Upper lobe of right lung (tissue), 1 donor: ENCODE measurements at places on chromosomes 2 and 18. TPM values are rescaled to one million over a fixed set of nuclear protein-coding genes. Genes with fewer than 3 reads are reported as not detected.

VWC2L gene
- not detected for total RNA-seq

GALM gene
- total RNA-seq = 14.7 TPM

TMEM178A gene
- total RNA-seq = 9.5 TPM

UPP2 gene
- not detected for total RNA-seq

PCARE gene
- 0.55 TPM for total RNA-seq

DNA sequence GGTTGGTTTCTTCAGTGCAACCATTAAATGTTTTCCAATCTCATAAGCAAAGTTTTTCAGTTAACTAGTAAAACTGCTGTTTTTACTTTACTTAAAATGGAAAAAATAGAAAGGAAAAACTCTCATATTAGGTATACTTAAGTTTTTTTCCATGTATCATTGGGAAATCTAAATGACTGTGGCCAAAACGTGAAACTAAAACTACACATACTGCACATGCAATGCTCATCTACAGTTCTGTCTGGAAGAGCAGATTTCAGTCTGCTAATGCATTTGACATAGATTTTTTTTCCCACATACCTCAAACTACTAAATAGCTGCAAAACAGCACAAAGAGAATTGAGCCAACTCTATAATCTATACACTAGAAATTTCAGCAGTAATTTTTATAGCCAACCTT lies 62.6 kb downstream of the COL5A2 start:
- no peak overlapping the region for H3K27ac ChIP-seq
- DNase-seq = no peak
- no peaks in the 10 kb centered on the region for H3K36me3 ChIP-seq
- no peaks in the 10 kb centered on the region for H3K4me1 ChIP-seq

DNA sequence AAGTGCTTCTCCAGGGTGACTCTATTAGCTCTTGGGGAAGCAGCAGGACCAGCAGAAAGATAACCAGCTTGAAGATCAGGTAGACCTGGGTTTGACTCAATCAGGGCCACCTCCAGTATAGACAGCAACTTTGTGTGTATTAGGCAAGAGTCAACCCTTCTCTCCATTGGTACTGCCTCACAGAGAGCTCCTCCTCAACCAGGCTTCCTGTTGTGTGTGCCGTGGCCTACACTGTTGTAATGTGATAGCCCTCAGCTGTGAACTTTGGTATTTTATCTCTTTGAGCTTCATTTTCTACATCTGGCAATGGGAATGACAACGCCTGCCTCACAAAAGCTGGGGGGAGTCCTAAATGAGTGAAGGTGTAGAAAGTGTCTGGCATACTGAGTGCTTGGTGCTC lies 17.0 kb upstream of the MAP3K20 start:
- H3K27me3 ChIP-seq = no peaks in the 10 kb centered on the region
- H3K4me1 ChIP-seq = peaks cover 7% of the 10 kb centered on the region
- no peaks in the 10 kb centered on the region for H3K36me3 ChIP-seq
- H3K4me3 ChIP-seq = no peak overlapping the region
- no peak for DNase-seq
- no peak overlapping the region for H3K27ac ChIP-seq

DNA sequence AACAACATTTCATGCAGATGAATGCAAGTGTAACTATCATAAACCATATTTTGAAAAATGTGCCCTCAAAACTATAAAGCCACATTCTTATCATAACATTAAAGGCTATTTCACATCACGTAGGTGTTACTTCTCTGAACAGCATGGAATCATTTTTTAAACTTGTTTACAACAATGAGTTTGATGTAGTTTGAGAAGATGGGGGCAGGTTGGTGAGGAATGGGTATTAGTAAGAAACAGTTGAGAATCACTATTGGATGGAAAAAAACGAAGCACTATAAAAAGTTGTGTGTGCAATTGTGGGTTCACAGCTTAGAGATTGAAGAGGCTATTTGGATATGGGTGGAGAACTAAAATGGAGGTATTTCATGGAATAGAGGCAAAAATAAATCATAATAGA lies 569.1 kb downstream of the ARHGAP15 start:
- no peak overlapping the region for H3K4me3 ChIP-seq
- H3K27me3 ChIP-seq = no peaks in the 10 kb centered on the region
- no peak for DNase-seq
- no peak overlapping the region for H3K27ac ChIP-seq
- H3K4me1 ChIP-seq = no peaks in the 10 kb centered on the region

- H3K4me3 ChIP-seq = no peak overlapping the region
- no peaks in the 10 kb centered on the region for H3K27me3 ChIP-seq
- DNase-seq = no peak
- H3K27ac ChIP-seq = no peak overlapping the region
These were observed 8.1 kb downstream of the TEX44 start for GRCh38 chr2:231600619-231601355.

DNA sequence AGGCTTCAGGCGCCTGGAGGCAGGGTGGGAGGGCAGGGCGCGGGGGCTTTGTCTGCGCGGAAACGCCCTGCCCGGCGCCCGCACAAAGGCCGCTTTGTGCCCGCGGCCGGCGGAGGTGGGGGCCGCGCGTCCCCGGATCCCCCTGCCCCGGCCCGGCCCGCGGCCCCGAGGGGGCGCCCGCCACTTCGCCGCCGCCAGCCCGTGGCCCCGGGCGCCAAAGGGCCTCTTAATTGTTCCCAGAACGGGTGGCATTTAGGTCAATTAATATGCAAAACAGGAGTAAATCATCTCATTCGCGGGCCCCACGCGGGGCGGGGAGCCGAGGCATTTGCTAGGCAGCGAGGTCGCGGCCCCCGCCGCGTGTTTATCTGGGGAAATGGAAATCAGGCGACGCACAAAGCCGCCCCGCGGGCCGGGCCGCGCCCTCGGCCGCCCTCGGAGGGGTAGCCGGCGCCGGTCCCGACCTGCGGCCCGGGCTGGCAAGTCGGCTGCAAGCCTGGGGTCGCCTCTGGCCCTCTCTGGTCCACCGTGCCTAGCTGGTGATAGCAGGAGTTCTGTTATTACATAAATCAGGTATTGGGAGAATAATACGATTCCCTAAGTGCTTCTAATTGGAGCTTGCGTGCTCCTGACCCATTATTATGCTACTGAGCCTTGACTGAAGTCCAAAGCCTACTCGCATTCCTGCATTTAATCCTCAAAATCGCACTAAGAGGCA lies 148.2 kb upstream of the GLI2 start:
- no peaks in the 10 kb centered on the region for H3K36me3 ChIP-seq
- peaks cover 6% of the 10 kb centered on the region for H3K4me1 ChIP-seq
- no peak for DNase-seq
- peaks cover 11% of the 10 kb centered on the region for H3K27me3 ChIP-seq

DNA sequence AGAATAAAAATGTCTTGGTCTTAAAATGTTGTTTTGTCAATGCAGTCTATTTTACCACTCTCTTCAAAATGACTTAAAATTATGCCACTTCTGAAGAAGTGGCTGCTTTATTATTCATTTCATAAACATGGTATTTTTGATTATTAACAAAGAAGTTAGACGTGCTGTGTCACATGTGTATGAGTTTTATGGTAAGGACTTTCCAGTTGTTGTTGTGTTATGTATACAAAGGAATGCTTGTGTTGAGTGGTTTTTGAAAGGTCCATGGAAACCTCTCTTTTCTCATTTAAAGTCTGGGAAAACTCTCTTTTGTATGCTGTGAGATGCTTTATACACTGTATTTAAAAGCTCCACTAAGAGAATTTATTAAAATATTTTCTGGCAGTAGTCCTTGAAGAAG lies 116.2 kb downstream of the MTCL1 start:
- no peak overlapping the region for H3K27ac ChIP-seq
- no peak for DNase-seq
- no peaks in the 10 kb centered on the region for H3K27me3 ChIP-seq
- H3K4me3 ChIP-seq = no peak overlapping the region

DNA sequence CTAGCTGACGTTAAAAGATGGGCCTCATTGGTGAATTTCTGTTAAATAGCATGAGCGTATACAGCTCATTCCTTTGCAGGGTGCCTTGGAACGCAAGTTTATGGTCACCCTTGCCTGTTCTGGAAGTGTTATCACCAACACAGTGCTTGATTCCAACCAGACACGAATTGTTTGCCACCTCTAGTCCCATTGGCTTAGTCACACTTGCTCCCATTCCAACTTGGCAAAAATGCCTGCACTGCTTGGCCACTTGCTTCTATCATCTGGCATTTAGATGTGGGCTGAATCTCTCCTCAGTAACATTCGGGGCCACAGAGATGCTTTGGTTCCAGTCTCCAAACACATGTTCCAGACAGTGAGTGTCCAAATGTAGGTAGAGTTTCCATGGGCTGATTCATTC lies 27.5 kb upstream of the ACVR1 start:
- H3K36me3 ChIP-seq = no peaks in the 10 kb centered on the region
- DNase-seq = no peak
- no peaks in the 10 kb centered on the region for H3K4me1 ChIP-seq
- H3K4me3 ChIP-seq = no peak overlapping the region

DNA sequence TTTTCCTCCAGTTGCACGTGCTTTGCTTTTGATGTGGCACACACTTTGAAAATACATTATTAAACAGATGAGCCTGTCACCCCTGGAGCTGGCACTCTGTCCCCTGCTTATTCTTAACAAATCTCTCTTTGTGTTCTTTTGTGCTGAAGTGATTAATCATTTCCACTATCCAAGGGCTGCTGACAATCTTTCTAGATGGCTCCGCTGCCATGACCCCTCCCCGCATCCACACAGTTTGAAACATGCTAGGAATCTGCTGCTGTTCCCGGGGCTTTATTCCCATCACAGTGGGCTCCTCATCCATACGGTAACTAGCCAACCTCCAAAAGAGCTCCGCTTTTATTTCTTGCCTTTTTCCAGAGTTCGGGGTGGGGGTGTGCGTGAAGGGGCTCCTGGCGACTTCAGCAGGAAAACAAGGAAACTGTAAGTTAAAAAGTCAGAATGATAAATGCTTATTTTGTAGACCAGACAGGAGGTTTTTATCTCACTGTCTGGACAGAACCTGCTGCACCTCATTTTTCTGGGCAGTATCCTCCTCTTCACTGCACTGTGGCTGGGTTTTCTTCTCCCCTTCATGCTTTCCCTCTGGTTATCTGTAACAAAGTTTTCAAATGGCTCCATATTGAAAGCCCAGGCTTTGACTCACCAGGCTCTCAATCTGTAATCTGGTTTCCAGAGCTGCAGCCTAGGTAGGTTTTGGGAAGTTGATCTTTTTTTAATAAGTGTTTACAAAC lies 319.7 kb downstream of the AFF3 start:
- no peak overlapping the region for H3K27ac ChIP-seq
- H3K4me3 ChIP-seq = no peak overlapping the region
- H3K36me3 ChIP-seq = no peaks in the 10 kb centered on the region

DNA sequence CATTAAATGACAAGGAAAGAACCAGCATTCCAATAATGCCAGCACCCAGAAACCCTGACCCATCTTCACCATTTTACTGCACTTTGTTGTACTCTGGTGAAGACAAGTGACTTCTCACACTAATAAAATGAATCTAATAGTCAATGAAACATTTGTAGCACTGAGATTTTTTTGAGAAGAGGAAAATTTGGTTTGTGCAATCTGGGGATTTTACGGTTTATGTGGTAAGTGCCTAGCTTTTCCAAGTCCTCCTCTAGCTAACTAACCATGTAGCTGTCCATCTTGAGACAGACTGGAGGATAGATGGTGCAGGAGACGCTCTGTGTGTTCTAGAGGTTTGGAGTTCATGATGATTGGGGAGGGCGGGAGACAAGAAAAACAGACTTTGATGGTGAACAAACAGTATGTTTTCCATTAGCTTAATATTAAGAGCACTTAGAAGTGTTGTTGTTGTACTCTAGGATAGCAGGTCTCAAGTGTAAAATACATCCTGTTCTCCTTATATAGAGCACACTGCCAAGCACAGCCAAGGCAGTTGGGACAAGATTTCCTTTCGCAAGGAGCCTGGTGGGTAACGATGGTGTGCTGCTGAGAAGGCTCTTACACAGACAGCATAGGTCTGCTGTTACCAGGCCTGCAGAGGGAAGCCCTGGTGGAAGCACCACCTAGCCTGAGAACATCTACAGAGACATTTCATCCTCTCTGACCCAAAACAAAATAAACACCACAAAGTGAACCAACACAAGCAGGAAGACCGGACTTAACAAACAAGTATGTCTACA lies 83.7 kb downstream of the BCL11A start:
- no peaks in the 10 kb centered on the region for H3K4me1 ChIP-seq
- no peak overlapping the region for H3K27ac ChIP-seq
- no peak for DNase-seq
- H3K27me3 ChIP-seq = no peaks in the 10 kb centered on the region

GRCh38 chr2:119234021-119235019 lies 10.7 kb downstream of the STEAP3 start:
- no peak for DNase-seq
- no peaks in the 10 kb centered on the region for H3K27me3 ChIP-seq
- no peak overlapping the region for H3K4me3 ChIP-seq
- H3K27ac ChIP-seq = no peak overlapping the region
- no peaks in the 10 kb centered on the region for H3K4me1 ChIP-seq
- no peaks in the 10 kb centered on the region for H3K36me3 ChIP-seq

- H3K4me1 ChIP-seq = no peaks in the 10 kb centered on the region
- DNase-seq = no peak
- H3K36me3 ChIP-seq = no peaks in the 10 kb centered on the region
- H3K4me3 ChIP-seq = no peak overlapping the region
- no peak overlapping the region for H3K27ac ChIP-seq
These were observed 199.4 kb downstream of the SPP2 start for GRCh38 chr2:234249873-234250272.

DNA sequence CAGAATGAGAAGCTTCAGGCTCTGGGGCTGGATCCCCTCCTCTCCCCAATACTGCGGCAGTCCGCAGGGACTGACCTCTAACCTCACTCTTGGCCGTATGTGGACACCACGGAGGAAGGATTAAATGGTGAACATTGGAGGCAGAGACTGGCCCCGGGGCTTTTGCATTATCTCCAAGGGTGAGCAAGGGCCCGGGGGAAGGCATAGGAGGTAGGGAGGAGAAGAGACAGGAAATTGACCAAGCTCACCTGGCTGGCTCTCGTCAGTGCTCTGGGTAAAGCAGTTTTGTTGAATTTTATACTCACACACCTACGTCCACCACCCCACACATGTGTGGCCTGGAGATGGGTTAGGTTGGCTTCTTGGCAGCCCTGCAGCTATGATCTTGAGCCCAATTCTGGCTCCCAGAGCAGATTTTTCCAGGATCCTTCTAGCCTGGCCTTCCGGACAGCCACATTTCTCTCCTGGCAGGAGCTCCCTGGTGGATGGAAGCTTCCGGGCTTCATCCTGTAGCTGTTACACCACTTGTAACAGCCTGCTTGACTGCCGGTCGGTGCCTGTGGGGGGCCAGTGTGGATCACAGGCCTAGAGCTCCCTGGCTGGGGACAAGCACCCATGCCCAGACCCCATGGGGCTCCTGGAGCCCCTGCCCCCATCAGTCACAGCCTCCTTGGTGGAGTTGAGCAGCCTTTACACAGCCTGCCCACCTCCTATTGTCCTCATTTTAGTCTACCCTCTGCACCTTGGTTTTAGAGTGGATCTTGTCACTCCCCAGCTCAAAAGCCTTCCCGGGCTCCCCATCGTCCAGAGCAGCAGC lies 7.6 kb downstream of the ITM2C start:
- DNase-seq = peak; percentile 51
- no peak overlapping the region for H3K27ac ChIP-seq
- H3K4me1 ChIP-seq = peaks cover 7% of the 10 kb centered on the region
- H3K27me3 ChIP-seq = no peaks in the 10 kb centered on the region
- no peaks in the 10 kb centered on the region for H3K36me3 ChIP-seq
